Heart left ventricle (tissue), 16 donors: ENCODE measurements at places on chromosomes 7 and 10. TPM values are rescaled to one million over a fixed set of nuclear protein-coding genes. Genes with fewer than 3 reads are reported as not detected.

HOXA10 gene
- 0.06 TPM for polyA plus RNA-seq

PVRIG gene
- polyA plus RNA-seq: 0.08 TPM

KCP gene
- 0.23 TPM for polyA plus RNA-seq

SCIN gene
- 0.01 TPM for polyA plus RNA-seq

ZNF727 gene
- not detected for polyA plus RNA-seq

SVOPL gene
- polyA plus RNA-seq: not detected

LIPN gene
- polyA plus RNA-seq: not detected

CACUL1 gene
- polyA plus RNA-seq: 4.6 TPM

EBLN1 gene
- not detected for polyA plus RNA-seq
